Type B pancreatic cell (in vitro differentiated cells): ENCODE measurements at places on chromosomes 4 and X. TPM values are rescaled to one million over a fixed set of nuclear protein-coding genes. Genes with fewer than 3 reads are reported as not detected.

DNA sequence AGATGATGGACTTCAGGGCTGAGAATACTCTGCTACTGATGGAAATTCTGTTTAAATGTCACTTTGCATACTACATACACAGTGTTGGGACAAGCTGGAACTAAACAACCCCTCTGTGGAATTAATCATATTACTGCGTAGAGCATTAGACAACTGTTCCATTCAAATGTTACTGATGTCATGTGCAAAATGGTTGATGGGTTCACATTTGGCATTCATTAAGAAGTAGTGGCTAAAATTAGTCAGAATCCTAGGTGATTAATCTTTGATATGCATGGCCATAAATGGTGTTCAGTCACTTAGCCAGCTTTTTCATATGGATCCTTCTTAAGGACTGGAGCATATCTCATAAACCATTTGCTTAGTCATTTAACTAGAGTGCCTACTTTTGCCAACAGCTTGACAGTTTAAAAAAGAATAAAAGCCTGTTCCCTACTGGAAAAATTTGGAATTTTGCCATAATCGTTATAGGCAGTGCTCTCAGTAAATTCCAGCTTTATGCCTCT, 105.2 kb downstream of the RNF150 start:
- no peak for DNase-seq

DNA sequence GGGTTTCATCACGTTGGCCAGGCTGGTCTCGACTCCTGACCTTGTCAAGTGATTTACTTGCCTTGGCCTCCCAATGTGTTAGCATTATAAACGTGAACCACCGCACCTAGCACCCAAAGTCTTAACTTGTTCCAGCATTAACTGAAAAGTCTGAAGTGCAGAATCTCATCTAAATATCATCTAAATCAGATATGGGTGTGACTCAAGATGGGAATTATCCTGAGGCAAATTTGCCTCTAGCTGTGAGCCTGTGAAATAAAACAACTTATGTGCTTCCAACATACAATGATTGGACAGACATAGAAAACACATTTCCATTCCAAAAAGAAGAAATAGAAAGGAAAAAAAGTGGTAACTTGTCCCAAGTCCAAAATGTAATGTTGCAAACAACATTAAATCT, 641.1 kb upstream of the ATOH1 start:
- no peak for DNase-seq

- no peak for DNase-seq
These were observed 37.8 kb downstream of the SPCS3 start for GRCh38 chr4:176357359-176358082.

CSAG1 gene
- not detected in 2 replicates for total RNA-seq

GRCh38 chr4:100823066-100823992, 305.5 kb upstream of the EMCN start:
- DNase-seq = no peak
